ENCODE measurements at places on chromosomes 2 and 18. TPM values are rescaled to one million over a fixed set of nuclear protein-coding genes. Genes with fewer than 3 reads are reported as not detected.

Gene KLHL41
- 2.6 TPM for total RNA-seq

DNA sequence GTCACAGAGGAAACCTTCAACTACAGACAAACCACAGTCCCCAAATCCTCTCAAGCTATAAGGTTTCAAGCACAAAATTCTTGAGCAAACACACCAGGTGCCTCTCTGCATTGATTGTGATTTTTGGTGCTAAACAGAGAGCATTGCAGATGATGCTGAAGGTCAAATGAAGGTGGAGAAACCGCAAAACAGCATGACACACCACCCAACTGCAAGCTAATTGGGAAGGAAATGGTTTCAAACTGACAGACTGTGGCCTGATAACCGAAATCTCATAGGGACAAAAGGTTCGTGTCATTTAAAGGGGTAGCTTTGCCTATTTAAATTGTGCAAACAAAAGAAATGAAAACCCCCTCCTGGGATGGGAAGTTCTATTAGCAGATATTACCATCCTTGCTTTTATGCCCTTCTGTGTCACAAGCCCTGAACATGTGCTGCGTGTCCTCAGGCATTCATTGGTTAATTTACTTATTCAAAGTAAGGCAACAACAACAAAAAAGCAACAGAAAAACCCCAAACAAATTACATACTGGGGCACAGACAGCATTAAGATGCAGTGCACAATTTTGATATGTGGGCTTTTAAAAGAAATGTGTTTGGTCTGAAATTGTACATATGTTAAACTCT lies 154.9 kb downstream of the AQP4 start:
- DNase-seq = no peak

- no peak for DNase-seq
Measured at GRCh38 chr2:96091711-96092572, 24.4 kb downstream of the ADRA2B start.

DNA sequence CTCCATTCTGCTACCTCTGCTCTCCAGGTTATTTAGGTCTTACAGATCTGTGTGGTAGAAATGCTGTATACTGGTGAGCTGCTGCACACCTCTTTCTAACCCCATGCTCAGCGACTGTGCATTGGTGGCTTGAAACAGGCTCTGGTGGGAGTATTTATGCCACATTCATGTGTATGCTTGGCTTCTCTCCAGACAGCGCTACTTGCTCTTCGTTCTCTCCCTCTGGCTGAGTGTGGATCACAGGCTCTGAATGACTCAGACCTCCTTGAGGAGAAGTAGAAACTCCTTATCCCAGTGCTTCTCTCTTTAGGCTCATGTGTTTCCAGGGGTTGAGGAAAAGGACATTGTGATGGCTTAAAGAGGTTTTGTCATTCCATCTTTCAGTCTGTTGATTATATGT lies 54.9 kb downstream of the FHOD3 start:
- no peak for DNase-seq

Data from cerebellum (tissue), 4 donors.